Osteoblast (primary cell): ENCODE measurements at places on chromosomes 2 and 18. TPM values are rescaled to one million over a fixed set of nuclear protein-coding genes. Genes with fewer than 3 reads are reported as not detected.
A peak's percentile ranks its signal among the peaks of the same experiment; 100 is the strongest.

GRCh38 chr2:45255563-45255962, 246.3 kb upstream of the SIX2 start:
- DNase-seq: no peak

The DNAJC5G gene
- not detected in 2 replicates for total RNA-seq

DNA sequence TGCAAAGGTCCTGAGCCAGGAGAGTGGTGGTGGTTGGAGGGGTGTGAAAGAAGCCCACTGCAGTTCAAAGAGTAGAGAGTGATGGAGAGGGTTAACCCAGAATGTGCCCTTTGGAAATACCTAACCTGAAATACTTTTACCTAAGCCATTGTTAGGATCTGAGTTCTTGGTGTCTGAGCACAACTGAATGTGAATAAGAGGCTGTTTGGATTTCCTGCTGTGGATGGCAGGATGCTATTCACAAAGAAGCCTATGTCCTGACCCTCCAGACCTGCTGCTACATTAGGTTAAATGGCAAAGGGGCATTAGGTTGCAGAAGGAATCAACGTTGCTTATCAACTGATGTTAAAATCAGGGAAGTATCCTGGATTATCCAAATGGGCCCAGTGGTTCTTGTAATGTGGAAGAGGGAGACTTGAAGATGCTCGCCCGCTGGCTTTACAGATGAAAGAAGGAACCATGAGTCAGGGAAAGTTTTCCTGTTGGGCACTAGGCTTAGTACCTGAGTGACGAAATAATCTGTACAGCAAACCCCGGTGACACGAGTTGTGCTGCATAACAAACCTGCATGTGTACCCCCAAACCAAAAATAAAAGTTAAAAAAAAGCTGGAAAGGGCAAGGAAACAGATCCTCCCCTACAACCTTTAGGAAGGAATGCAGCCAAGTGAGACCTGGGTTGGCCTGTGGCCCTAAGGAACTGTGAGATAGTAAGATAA, 27.2 kb downstream of the ITGA6 start:
- DNase-seq: no peak

- no peak for DNase-seq
These were observed 93.4 kb upstream of the FN1 start for GRCh38 chr2:215529271-215529670.

- no peak for DNase-seq
These were observed 499.5 kb upstream of the CHAC2 start for GRCh38 chr2:53268086-53268485.

DNA sequence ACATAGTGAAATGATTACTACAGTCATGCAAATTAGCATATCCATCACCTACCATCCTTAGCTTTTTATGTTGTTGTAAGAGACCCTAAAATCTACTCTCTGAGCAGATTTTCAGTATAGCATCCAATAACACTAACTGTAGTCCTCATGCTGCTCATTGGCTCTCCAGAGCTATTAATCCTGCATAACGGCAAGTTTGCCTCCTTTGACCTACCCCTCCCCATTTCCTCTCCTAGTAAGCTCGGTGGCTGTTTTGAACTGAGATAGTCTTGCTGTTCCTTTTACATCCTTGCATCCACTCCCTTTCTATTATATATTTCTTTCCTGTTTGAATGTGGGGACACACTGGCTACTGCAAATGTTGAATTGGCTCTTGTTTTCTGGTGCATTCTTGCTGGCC, 481.5 kb downstream of the TSN start:
- no peak for DNase-seq

DNA sequence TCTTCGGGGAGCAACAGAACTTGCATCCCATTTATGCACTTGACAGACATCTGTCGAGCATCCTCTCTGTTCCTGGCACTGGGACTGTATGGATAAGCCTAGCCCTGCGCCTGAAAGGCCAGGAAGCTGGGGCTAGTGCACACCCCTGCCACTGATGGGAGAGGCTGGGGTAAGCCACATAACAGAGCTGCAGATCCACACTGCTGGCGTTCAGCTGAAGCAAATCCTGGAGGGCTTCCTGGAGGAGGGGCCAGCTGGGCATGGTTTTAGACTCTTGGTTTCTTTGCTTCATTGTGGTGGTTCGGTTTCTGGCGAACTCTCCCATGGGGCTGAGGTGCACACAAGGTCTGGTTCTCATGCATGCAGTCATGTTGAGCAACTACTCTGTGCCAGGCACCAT, 45.5 kb upstream of the FOSL2 start:
- peak; percentile 84 for DNase-seq

The CD28 gene
- total RNA-seq: not detected in 2 replicates

The REG3A gene
- total RNA-seq: not detected in 2 replicates

The ADGRF3 gene
- total RNA-seq: under 0.01 and 0.59 TPM in 2 replicates

GRCh38 chr18:70121842-70122241, 83.6 kb downstream of the RTTN start:
- no peak for DNase-seq

DNA sequence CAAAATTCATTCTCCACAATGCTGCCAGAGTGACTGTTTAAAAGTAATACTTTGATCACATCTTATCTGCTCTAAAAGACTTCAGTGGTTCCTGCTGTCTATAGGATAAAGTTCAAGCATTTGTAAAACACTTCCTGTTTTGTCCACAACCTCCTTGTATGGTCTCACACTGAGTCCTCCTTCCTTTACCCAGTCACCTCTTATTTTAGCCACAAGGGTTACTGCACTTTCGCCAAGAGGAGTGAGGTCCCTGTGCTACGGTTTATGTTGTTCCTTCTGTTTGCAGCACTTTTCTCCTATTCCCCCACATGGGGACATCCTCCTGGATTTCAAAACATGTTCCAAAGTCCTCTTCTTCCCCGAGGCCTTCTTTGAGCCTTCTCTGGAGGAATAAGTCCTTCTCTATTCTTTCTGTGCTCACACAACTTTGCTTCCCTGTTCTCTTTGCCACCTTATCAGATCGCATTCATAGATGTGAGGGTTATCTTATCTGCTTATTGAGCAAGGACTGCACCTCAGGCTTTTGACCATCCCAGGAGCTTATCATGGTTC, 112.2 kb upstream of the NABP1 start:
- no peak for DNase-seq

DNA sequence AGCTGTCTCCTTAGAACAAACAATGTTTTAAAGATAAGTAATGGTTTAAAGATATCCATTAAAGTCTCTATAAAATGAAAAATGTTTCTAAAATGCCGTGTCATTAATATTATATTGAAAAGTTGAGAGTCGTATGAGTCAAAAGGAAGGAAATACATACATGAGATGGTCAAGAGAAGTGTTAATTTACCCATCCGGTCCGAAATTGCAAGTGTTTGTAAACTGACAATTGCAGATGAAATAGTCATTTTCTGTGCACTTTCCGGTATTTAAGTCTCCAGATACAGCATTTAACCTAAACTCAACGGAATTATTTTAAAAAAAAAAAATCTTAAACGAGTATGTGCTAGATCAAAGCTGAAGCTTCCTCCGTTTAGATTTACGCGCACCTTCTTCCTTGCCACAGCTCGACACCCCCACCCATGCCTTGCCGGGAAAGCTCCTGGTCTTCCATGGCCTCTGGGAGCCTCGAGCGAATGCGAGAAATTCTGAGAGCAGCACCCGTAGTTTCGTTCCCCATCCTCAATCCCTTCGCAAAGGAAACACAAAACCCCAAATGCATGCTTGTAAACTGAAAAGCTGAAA, 1.8 kb downstream of the DSC3 start:
- peak; percentile 37 for DNase-seq

DNA sequence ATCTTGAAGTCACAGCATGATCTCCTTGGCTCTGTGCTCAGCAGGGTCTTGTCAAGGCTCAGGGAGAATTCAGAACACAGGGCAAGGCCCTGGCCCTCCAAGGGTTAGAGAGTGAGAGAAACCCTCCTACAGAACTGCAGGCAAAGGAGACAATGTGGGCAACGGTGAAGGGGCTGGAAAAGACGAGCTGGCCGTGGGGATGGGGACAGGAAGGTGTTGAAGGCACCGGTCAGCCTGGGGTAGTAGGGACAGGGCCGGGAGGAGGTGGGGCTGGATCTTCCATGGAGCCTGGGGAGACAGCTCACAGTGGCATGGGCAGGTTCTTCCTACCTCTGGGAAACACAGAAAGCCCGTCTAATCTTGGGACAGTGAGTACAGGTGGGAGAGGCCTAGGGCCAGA, 92.2 kb upstream of the MCFD2 start:
- DNase-seq: peak; percentile 23

The MOGAT1 gene
- not detected in 2 replicates for total RNA-seq

The RPRM gene
- total RNA-seq: 0.29 and 0.36 TPM in 2 replicates

The G6PC2 gene
- total RNA-seq: not detected in 2 replicates

The RNF144A gene
- 15.9 and 18.0 TPM in 2 replicates for total RNA-seq

The STPG4 gene
- total RNA-seq: 0.59 and 0.72 TPM in 2 replicates

The UGT1A3 gene
- not detected in 2 replicates for total RNA-seq

DNA sequence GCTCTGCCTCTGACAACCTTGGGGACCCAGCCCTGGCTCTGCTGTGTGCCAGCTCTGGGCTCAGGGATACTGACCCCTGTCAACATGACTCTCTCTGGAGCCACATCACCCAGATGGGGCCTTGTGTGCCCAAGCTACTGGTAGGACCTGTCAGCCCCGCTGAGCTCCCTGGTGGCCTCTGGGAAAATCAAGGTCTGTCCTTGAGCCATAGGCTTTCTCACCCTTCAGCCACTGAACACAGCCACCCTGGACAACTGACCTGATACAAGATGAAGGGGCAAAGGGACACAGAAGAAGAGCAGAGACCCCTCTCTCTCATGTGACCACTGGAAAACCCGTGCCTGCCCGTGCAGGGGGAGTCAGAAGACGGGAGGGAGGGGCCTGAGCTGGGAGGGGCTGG, 7.8 kb downstream of the CCDC74A start:
- no peak for DNase-seq

The TXNL4A gene
- total RNA-seq: 53.6 and 54.6 TPM in 2 replicates

The LHCGR gene
- not detected in 2 replicates for total RNA-seq

The GYPC gene
- total RNA-seq: 101 TPM in 2 replicates

The TEKT4 gene
- not detected in 2 replicates for total RNA-seq

DNA sequence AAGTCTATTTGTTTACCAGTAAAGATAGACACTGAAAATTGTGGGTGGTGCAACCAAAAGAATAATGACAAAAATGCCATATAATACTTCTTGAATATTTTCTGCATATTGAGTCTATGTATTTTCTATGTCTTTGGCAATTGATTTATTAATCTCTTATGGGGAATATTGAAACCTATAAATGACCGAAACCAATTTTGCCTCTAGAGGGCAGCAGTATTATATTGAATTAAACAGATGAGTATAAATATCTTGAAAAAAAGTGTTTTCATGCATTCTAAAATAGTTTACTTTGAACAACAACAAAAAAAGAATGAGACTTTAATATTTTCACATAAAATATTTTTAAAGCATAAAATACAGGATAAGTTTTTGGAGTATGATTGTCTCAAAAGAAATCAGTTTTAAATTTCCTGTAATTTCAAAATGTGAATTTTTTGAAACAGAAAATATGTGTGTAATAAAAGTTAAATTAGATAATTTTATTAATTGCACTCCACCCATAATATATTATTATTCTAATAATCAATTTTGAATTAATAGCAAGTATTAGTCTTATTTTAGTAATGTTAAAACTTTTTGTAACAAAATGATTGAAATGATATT, 49.9 kb upstream of the CALCRL start:
- no peak for DNase-seq

DNA sequence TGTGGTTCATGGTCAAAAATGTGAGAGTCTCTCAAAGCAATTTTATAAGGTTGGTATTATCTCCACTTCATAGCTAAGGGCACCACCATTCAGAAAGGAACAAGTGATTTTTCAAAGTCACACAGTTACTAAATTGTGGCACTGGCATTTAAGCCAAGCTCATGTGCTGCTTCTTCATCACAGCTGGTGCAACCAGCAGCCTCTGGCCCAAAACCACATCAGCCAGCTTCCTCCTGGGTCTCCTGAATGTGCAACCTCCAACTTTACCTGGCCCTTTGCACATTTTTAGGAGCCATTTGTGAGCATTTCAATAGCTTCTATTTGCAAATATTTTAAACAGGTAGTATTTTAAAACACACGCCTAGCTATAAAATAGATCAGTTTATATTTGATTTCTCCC, 293.7 kb downstream of the BCL11A start:
- DNase-seq: no peak

- DNase-seq: no peak
These were observed 128.6 kb downstream of the BIRC6 start for GRCh38 chr2:32485399-32485798.

The PSMA8 gene
- total RNA-seq: not detected in 2 replicates

The MAPRE3 gene
- total RNA-seq: 6.5 TPM in 2 replicates

The POTEI gene
- not detected in 2 replicates for total RNA-seq

DNA sequence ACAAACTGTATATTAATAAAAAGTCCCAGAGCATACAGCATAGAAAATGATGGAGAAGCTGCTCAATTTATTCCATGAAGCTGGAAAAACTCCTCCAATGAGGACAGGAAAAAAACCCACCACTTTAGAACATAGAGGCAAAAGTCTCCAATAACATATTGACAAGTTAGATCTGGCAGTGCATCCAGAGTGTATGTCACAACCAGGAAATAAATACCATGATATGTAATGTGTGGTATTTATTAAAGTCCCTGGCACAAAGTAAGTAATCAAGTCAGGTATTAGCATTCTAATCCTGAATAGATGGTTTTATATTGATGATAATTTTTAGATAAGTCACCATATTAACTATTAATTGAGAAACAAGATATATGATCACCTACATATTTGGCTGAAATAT, 427.3 kb upstream of the HS6ST1 start:
- DNase-seq: no peak

DNA sequence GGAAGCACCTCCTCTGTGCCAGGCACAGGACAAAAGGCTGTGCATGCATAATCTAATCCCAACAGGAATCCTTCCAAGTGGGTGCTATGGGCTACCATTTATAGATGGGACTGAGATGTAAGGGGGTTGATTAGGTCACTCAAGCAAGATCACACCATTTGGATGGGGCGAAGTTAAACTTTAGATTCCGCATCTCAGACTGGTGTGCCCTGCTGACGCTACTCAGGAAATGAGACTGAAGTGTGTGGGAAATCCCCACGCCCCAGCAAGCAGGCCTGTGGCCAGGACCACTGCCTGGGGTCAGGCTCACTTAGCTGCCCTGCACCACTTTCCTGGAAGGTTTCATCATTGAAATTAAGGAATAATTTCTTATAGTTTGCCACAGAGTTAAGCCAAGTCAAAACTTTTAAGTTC, 70.5 kb upstream of the PPP1CB start:
- DNase-seq: peak; percentile 31

DNA sequence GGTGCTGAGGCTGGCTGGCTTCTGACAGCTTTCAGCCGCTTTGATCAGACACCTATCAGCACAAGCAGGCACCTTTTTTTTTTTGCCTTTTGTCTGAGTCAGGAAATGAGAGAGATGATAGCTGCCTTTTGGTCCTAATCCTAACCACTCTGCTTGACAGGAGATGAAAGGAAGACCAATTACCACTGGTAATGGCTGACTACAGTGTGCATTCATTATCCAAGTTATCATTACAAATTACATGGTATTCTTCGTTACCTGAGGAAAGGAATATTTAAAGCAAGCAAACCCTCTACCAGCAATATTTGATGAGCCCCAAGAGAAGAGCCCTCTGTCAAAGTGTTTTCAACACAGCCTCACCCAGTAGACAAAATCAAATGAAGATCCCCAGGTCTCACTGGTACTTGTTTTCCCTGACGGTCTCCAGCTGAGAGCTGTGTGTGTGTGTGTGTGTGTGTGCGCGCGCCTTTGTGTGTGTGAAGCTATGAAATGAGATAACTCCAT, 925.7 kb downstream of the DCDC2C start:
- DNase-seq: no peak

The TUBA3E gene
- not detected in 2 replicates for total RNA-seq

- no peak for DNase-seq
These were observed 134.4 kb downstream of the COL4A4 start for GRCh38 chr2:227029426-227030105.

- DNase-seq: no peak
These were observed 112.5 kb upstream of the OTX1 start for GRCh38 chr2:62938126-62938525.

The FAM237A gene
- not detected in 2 replicates for total RNA-seq

The HOXD3 gene
- total RNA-seq: 1.1 and 2.1 TPM in 2 replicates
